Endothelial cell of umbilical vein (primary cell): ENCODE measurements at places on chromosomes 4 and X. TPM values are rescaled to one million over a fixed set of nuclear protein-coding genes. Genes with fewer than 3 reads are reported as not detected.
A peak's percentile ranks its signal among the peaks of the same experiment; 100 is the strongest.

Gene HTR2C
- not detected in 2 replicates for total RNA-seq

Gene PRKG2
- not detected in 2 replicates for total RNA-seq

Gene SSX2B
- total RNA-seq = not detected in 2 replicates

GRCh38 chrX:101409043-101409442 lies 1.0 kb downstream of the HNRNPH2 start:
- no peak for DNase-seq

GRCh38 chrX:16466640-16467432 lies 183.1 kb upstream of the S100G start:
- no peak for DNase-seq

DNA sequence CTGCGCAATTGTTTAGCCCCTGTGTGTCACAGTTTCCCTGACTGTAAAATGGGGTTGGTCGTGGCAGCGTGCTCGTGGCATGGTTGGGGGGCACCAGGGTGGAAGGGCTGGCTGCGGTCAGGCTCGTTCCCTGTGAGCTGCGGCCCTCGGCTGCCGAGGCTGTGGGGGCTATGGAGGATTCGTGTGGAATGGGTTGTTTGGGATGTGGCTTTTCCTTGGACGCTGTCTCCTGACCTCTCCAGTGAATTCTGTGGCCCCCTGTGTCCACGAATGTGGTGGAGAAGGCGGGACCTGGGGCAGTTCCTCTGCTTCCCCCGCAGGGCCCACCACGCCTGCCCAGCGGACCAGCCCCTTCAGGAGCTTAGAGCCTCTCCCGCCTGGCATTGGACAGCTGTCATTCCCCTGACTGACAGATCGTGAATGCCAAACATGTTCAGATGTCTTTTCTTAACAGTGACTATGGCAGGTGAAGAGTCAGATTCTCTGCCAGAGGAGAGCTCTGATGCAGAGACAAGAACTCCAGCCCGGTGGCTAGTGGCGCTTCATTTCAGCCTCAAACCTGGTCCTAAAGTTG lies 17.2 kb upstream of the HGFAC start:
- no peak for DNase-seq

DNA sequence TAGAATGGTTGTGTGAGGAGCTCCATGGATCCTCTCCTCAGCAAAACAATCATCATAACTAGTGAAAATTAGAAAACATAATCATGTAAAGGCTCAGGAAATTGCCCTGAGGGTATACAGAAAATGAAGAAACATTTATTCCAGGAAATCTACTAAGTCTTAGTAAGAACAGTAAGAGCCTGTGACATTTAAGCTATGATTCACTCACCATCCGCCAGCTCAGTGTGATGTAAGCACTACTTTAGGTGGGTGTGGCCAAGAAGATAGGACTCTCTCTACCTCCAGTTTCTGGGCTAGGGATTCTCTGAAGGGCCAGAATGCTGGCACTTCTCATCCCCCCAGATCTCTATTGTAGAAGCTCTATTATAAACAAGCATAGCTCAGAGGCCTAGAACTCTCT lies 147.5 kb downstream of the DLG3 start:
- peak; percentile 1 for DNase-seq

GRCh38 chr4:164648151-164648848 lies 105.6 kb upstream of the SMIM31 start:
- DNase-seq = no peak

DNA sequence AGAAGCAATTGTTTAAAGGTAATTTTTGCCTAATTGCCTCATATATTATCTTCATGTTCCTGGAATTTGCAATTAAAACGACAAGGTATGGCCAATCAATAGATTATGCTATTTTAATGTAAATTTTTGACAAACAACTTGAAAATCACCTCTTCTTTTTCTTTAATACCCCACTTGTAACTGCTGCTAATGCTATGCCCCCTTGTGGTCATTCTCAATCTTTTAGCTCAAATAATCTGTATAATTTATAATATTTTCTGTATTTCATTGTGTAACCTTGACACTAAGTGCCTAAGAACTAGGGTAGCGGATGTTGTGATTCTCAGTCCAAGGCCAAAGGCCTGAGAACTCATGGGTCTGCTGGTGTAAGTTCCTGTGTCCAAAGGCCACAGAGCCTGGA lies 831.7 kb upstream of the POU3F4 start:
- no peak for DNase-seq

DNA sequence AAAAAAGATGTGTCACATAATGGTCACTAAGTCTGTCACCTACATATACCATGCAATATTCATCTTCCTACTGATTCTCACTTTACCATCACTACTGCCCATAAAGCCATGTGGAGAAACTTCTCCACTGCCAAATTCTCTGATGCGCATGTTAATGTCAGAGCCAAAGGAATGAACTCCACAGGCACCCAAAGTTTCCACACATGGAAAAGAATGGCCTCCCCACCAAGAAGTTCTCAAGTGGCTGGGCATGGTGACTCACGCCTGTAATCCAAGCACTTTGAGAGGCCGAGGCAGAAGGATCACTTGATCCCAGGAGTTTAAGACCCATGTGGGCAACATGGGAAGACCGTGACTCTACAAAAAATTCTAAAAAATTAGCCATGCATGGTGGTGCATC lies 43.8 kb upstream of the UGDH start:
- DNase-seq = no peak

DNA sequence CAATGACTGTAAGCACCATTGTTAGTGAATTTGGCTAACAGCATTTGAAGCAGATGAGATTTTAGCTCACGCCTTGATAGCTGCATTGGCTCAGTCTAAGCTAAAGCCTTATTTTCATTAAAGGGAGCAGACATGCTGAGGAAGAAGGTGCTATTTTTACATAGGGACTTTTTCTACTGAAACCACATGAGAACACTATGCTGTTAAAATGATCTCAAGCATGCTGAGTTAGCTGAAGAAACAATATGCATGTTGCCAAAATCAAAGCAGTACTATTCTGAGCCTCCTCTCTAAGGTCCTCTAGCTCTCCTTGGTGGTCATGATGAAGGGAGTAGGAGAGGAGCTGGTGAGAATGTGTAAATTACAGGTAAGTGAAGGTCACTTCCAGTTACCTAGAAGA lies 134.4 kb upstream of the JADE1 start:
- no peak for DNase-seq

DNA sequence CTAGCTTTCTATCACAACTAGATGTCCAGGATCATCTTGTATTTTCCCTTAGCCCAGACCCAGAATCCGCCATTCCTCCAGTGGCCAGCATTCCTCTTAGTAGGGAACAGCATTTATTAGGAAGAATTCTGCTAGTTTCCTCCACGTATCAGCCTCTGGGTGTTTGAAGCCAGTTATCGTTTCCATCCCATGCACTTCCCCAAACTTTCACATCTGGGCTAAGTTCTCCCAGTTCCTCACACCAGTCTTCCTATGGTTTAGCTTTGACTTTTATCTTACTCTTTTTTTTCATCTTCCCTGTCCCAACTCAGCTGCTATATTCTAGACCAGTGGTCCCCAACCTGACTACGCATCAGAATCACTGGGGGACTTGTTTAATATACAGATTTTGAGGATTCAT lies 53.5 kb upstream of the PRSS48 start:
- no peak for DNase-seq

DNA sequence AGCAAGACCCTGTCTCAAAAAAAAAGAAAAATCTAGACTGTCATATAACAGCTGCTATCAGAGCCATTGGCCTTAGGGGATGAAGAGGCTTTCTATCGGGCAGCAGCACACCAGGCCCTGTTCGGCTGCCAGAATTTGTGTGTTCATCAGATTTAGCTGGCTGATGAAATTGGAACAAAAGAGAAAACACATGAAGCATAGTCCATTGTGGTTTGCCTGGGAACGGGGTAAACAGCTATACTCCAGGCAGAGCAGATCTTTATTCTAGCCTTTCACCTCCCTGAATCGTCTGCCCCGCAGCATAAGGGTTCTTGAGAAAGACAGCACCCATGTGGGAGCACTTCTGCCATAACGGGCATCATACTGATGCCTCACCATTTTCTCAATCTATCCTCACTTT lies 11.6 kb downstream of the TKTL1 start:
- no peak for DNase-seq

Gene BGN
- total RNA-seq = 453 and 479 TPM in 2 replicates

Gene AFF2
- total RNA-seq = 0.07 TPM in 1 of 2 replicates, not detected in the other

GRCh38 chr4:148065075-148065474 lies 333.2 kb downstream of the ARHGAP10 start:
- no peak for DNase-seq

DNA sequence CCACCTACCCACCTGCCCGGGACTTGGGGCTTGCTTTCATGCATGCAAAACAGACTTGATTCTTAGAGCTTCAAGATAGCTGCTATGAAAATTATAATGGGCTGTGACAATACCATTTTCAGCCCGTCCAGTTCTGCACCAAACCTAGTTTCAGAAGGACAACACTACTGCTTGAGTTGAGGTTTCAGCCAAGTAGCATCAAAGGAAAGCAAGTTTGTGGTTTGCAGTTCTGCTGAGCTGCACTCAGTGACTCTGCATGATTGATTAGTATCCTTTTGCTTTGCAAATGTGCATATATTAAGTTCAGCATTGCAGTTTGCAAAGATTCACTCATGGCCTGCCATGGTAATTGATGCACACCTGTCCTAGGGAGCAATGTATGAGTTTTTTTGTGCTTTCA lies 442.7 kb downstream of the RPA4 start:
- DNase-seq = no peak

- no peak for DNase-seq
These were observed 66.9 kb upstream of the MMAA start for GRCh38 chr4:145552181-145552822.

Gene AFM
- not detected in 2 replicates for total RNA-seq

DNA sequence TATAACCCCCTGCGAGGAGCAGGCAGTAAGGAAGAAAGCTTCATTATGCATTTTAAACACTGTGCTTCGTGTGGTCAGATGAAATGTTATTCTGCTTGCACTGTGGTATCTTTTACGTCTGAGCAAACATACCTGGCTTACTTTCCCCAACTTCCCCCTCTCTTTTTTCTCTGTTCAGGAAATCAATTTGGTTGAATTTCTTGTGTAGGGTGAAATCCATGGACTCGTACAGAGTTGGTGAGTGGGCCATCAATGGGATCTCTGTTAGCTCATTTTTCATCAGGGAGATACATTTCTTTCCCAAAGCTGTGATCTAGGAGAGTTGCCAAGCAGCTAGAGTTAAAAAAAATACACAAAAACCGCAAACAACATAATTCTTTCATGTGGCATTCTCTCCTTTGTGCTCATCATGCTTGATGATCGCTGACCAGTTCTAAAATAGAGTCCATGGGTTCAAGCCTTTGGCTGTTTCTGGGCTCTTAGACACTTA lies 98.5 kb downstream of the FRAS1 start:
- DNase-seq = no peak

DNA sequence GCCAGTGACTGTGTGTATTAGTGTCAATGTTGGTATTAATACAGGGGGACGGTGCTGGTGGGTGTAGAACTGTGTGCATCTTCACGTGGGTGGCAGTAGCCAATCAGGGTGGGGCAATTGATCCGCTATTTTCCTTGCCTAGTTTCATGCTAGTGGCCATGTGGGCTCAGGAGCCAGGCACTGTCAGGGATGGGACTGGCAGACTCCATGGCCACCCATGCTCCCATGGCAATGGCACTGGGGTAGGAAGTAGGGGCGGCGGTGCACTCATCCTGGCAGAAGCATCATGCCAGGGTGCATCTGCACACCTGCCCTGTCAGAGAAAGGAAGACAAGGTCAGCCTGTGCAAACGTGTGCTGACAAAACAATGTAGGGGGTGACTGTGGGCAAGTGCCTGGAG lies 122.1 kb upstream of the MAGEC2 start:
- no peak for DNase-seq

Gene SLC4A4
- not detected in 2 replicates for total RNA-seq

GRCh38 chr4:145501051-145501660 lies 19.5 kb downstream of the SMAD1 start:
- peak; percentile 91 for DNase-seq

- no peak for DNase-seq
These were observed 66.6 kb downstream of the METTL14 start for GRCh38 chr4:118751629-118752323.

DNA sequence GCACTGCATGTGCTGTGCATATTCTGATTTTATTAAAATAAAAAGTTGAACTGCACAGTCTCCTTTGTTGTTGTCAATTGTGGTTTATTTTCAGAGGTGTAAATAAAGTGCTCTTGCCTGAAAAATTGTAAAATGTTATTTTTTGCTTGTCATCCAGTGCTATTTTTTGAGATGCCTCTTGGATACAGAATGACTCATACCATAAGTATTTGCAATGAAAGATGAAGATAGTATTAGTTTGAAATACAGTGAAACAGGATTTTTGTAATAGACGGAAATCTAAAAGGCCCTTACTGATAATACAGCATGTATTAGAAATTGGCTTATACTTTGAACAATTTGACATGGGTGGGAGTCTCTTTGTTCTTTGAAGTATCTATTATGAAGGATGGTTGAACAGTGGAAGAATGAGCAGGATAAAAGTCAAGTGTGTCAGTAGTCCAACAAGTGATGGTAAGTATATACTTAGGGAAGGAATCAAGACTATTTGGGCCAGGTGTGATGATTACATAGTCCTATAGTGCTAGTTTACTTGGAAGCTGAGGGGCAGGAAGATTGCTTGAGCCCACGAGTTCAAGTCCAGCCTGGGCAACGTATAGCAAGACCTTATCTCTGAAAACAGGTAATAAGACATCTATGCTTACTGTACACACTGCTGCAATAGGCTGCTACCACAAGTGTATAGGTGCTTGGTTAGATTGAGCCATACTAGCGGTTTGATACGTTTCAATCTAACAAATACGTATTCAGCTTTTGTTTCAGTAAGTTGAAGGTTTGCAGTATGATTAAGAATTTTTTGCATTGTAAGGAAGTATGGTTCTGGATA lies 16.4 kb downstream of the DDX3X start:
- DNase-seq = peak; percentile 17

Gene TCEANC
- total RNA-seq = 0.75 and 1.8 TPM in 2 replicates

DNA sequence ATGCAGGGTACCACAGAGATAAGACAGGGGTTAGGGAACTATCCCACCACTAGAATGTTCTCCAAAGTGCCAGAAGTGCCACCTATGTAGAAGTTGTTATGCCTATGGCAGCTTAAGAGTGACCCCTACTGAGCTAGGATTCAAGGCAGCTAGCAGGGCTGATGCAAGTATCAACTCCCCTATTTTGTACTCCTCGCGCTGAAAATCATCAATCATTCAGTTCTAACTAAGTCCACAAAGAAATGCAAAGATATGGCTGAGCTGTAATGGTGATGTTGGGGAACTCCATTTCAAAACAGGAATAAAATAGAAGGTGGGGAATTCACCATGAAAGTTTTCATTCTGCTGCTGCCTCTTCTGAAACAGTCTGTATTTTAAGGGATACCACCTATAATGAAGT lies 13.8 kb downstream of the ACSL4 start:
- no peak for DNase-seq

Gene USP17L20
- total RNA-seq = not detected in 2 replicates

Gene UTP3
- total RNA-seq = 32.8 and 34.7 TPM in 2 replicates

DNA sequence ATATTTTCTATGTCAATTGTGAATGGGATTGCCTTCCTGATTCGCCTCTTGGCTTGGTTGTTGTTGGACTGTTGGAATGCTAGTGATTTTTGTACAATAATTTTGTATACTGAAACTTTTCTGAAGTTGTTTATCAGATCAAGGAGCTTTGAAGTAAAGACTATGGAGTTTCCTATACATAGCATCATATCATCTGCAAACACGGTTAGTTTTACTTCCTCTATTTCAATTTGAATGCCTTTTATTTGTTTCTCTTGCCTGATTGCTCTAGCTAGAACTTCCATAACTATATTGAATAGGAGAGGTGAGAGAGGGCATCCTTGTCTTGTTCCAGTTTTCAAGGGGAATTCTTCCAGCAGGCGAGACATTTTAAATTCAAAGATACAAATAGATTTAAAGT lies 226.5 kb downstream of the FBXO8 start:
- no peak for DNase-seq

GRCh38 chr4:108303488-108304177 lies 134.9 kb upstream of the LEF1 start:
- DNase-seq = no peak

GRCh38 chr4:8689741-8690140 lies 97.2 kb downstream of the CPZ start:
- DNase-seq = no peak
